ENCODE measurements at places on chromosomes 1 and 21.
A peak's percentile ranks its signal among the peaks of the same experiment; 100 is the strongest.

- DNase-seq, result no peak
Measured at GRCh38 chr21:44379991-44380865, 26.8 kb downstream of the TRPM2 start.

- DNase-seq, result no peak
Measured at GRCh38 chr1:233912909-233913308, 8.4 kb downstream of the SLC35F3 start.

DNA sequence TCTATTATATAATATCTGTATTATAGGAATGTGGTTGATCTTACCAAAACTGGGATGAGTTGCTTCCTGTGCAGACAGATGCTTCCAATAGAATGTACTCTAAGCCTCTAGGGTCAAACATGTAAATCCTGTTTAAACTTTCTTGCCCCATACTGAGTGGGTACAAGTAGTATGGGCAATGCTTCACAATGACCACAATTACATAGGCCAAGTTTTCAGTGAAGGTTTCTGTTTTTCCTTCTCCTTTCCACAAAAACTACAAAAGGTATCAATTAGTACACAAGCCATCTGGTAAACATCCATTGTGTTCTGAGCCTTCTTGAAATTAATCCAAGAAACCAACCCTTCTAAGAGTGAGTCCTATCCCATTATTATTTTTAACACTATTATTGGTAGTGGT lies 16.8 kb downstream of the OTUD7B start:
- no peak for DNase-seq

- no peak for DNase-seq
Measured at GRCh38 chr1:183958958-183959357, 78.6 kb downstream of the COLGALT2 start.

GRCh38 chr21:18369115-18369514 lies 34.5 kb downstream of the TMPRSS15 start:
- peak; percentile 9 for DNase-seq

DNA sequence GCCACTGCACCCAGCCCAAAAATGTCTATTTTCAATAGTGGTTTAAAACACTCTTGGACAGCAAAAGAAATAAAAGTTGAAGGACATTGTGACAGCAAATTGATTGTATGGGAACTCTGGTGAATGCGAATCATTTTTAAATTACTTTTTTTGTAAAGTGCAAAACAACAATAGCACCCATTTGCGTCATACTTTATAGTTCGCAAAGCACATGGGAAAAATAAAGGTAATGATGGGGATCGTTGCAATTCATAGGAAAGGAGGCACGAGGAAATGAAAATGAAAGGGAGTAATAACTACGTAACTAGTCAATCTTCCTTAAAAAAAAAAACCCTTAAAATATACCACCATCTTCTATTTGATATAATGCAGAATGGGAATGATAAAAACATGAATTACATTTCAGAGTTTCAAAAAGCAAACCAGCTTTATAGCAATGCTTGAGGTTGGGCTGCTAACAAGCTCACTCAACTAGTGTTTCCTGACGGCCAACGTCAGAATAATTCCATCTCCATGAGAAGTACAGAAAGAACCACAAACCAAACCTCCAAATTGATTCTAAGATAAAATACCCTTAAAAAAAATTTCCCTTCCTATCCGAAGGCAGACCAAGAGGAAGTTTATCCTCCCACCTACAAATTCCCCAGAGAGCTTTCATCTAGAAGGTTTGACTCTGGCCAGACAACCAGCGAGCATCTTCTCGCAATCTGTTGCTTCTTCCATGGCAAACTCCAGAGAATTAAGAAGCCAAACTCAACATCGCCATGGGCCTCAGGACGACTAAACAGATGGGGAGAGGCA lies at the start of gene EDARADD:
Gene EDARADD (plus strand): TSS at position 606 of the 801 bp plus-strand sequence. CDS start 159 bp downstream, at position 765.
- DNase-seq, result no peak

GRCh38 chr1:155499953-155500639 lies 62.5 kb downstream of the ASH1L start:
- peak; percentile 29 for DNase-seq

DNA sequence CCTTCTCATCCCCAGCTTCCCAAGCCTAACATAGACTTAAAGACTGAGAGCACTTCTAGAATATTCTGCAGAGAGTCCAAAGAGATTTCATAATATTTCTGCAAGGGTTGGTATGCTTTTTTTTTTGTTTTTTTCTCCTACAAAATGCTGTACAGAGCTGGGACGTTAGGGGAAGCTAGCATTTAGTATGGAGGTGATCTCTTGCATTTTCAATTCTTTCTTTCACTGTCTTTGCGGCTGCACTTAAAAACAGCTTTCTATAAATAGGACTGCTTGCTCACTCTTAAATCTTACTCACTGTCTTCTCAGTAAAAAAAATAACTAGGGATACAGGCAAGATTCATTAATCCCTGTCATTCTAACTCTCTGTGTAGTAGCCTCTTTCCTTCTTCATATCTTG lies 7.4 kb downstream of the DSCAM start:
- no peak for DNase-seq

DNA sequence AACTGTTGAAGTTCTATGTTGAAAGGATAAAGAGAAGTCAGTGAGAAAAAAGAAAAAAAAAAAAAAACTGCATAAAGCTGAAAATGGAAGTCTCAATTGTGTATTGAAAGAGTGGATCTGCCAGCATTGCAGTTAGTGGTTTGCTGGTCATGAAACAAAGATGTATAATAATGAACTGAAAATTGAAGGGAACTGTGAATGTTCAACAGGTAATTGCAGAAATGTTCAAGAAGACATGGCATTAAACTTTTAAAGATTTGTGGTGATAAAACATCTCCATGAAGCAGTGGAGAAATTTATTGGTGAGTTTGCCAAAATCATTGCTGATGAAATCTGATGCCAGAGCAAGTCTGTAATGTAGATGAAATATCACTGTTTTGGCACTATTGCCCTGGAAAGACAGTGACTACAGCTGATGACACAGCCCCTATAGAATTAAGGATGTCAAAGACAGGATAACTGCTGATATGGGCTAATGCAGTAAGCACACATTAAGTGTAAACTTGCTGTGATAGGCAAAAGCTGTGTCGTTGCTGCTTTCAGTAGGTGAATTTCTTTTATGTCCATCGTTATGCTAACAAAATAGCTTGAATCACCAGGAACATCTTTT lies 71.0 kb downstream of the RD3 start:
- DNase-seq, result no peak

GRCh38 chr1:13700521-13701270 lies 708 bp downstream of the PRDM2 start:
- peak; percentile 47 for DNase-seq

DNA sequence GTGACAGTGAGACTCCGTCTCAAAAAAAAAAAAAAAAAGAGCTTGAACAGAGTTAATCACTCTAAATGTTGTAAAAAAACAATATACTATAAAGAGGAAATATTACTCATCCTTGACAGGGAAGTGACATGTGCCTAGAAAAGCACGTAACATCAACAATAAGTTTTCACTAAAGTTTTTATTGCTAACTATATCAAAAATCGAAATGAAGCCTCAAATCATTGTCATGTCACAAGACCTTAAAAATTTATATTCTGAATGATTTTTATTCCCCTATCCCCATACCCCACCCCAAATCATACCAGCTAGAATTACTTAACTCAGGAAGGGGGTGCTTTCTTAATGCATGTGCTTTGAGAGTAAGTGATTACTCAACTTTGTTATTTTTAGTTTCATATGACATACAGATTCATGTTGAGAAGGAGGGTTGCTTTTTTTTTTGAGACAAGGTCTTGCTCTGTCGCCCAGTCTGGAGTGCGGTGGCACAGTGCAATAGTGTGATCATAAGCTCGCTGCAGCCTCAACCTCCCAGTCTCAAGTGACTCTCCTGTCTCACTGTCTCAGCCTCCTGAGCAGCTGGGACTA lies 53.6 kb upstream of the MUTYH start:
- DNase-seq, result no peak

DNA sequence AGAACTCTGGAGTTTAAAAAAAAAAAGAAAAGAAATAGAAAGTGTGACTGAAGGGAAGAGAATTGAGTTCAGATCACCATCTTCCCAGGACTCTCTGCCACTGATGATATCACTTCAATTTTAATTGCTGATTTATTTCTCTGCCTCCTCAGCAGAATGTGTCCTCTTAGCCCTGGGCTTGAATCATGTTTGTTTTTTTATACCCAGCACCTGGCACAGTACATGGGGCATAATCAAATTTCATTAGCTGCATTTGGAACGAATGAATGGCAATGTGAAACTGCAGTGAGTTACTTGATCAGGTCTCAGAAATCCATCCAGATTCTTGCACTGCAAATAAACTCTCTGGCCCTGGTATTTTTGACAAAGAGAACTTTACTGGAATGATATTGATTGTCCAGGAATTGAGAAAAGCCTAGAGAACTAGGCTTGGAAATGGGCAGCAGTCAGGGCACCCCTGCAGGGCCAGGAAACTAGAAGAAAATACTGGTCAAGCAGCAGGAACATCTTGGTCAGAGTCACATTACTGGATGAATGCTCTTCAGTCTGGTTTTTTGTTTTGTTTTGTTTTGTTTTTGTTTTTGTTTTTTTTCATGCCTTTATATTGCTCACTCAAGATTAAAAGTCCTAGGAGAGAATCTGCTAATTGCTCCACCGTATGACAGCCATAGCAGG lies 103.8 kb upstream of the FAM78B start:
- no peak for DNase-seq

GRCh38 chr1:20425622-20426021 lies 60.4 kb downstream of the CAMK2N1 start:
- DNase-seq, result no peak

GRCh38 chr1:202586871-202587270 lies 123.4 kb downstream of the SYT2 start:
- DNase-seq, result no peak

GRCh38 chr1:150415800-150416199 lies 51.9 kb downstream of the RPRD2 start:
- DNase-seq, result no peak

- no peak for DNase-seq
Measured at GRCh38 chr1:185566995-185567394, 167.2 kb upstream of the HMCN1 start.

DNA sequence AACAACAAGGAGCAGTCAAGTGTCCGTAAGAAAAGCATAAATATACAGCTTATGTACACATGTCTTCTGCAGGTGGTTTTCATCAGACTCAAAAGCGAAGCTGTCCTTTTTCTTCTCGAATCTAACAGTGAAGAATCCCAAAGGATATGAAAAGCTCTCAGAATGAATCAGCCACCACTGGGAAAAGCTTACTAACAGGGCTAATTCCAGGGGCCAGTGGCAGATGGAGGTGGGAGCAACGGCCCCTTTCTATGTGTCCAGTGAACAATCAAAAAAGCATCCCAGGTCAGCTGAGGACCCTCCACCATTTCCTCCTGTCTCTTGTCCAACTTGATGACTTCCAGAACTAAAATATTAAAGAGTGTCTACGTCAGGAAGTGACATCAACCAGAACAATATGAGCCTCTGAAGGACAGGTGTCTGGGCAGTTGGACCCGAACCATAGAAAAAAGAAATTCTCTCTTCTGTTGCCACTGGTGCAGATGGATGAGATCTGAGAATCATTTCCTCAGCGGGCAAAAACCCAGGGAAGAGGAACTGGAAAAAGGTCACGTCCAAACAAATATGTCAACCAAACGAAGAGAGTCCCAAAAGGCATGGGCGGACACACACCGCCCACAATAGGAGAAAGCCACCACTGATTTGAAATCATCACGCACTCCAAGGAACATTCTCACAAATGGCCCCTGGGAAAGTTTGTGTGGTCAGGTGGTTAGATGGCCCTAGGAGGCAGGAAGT lies 70.4 kb upstream of the TIAM1 start:
- no peak for DNase-seq

- DNase-seq, result no peak
Measured at GRCh38 chr1:57440096-57440495, 16.2 kb upstream of the DAB1 start.

GRCh38 chr1:64890699-64891447 lies 75.5 kb downstream of the JAK1 start:
- DNase-seq, result no peak

- no peak for DNase-seq
Measured at GRCh38 chr21:32096411-32096810, 182.4 kb downstream of the MIS18A start.

- DNase-seq, result no peak
Measured at GRCh38 chr1:2300004-2300771, 72.1 kb downstream of the SKI start.

DNA sequence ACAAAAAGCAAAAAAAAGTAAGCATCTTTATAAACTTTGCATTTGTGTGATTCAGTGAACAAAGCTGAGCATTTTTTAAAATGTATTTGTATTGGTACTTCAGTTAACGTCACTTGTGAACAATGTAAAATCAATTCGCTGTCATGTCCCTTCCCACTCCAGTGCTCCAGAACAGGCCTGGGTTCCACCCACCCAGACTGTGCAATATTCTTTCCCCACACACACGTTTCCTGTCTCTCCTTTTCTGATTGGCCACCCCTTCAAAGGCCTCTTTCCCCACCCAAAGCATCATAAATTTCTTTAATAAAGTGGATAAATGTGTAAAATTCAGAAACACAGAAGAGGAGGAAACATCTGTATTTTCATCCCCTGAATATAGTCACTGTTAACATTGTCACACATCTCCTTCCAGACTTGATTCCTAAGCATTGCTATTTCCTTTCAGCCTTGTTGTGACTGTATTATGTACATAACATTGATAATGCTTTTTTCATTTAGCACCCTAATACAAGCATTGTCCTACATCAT lies 12.0 kb downstream of the CLEC20A start:
- DNase-seq, result no peak

GRCh38 chr1:192878249-192878648 lies 69.4 kb downstream of the RGS2 start:
- no peak for DNase-seq

Data from midbrain (tissue), 1 donor.